ENCODE measurements at places on chromosomes 2 and 18.

DNA sequence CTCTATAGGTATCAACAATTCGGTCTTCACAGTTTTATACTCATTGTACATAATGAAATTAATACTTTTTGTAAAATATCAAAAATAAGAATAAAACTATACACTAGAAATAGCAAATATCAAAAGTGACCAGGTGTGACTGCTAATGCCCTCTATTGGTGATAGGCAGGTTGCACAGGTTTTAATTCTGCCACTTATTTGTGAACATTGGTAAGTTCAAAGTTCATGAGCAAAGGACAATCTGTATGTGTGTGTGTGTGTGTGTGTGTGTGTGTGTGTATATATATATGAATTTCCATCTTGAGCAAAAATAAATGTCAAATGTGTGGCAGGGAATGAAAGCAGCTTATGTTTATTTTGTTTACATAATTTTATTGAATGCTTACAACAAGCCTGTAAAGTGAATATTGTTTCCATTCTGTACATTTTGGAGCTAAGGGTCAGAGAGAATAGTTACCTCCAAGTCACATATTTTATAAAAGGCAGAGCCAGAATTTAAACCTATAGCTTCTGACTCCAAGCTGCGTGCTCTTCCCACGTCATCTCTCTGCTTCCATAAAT, 537.4 kb downstream of the CPS1 start:
- no peak for DNase-seq

GRCh38 chr2:40072442-40073232, 293.6 kb upstream of the THUMPD2 start:
- no peak for DNase-seq

- DNase-seq = no peak
Observed at GRCh38 chr2:237091779-237092436, 6.2 kb downstream of the COPS8 start.

- no peak for DNase-seq
Observed at GRCh38 chr2:193377789-193378188, 1183.1 kb upstream of the TMEFF2 start.

DNA sequence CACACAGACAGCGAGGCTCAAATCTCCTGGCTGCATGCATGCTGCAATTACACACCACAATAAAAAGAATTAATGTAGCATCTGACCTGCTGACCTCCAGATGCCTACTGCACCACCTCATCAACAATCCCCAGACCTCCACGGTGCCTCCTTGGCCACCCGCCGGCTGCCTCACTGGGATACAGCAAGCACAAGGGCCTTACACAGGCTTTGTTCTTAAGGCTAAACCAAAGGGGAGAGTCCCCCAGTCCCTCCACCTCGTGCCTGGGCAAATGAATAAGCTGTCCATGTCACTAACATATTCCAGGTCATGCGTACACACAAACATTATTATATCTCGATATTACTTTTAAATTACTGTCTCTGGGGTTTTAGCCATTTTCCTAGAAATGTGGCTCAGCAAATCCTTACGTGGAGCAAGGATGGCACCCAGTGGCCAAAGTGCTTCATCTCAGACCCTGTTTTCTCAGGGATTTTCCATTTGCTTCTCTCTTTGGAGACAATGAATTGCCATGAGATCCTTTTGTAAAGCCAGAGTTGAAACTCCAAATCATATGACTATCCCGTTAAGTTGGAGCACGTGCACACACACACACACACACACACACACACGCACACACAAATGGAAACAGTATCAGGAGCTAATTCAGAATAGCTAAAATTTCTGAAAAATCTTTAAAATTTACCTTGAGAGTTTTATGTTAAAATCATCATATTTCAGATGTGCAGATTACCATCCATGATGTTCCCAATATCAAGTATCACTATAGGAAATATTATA, 313.8 kb downstream of the PDE11A start:
- no peak for DNase-seq

- DNase-seq = no peak
Observed at GRCh38 chr2:162926501-162926900, 87.9 kb upstream of the KCNH7 start.

- DNase-seq = no peak
Observed at GRCh38 chr2:134144081-134144596, 109.7 kb upstream of the MGAT5 start.

GRCh38 chr2:176130957-176131847, 1.7 kb downstream of the HOXD8 start:
- DNase-seq = no peak

DNA sequence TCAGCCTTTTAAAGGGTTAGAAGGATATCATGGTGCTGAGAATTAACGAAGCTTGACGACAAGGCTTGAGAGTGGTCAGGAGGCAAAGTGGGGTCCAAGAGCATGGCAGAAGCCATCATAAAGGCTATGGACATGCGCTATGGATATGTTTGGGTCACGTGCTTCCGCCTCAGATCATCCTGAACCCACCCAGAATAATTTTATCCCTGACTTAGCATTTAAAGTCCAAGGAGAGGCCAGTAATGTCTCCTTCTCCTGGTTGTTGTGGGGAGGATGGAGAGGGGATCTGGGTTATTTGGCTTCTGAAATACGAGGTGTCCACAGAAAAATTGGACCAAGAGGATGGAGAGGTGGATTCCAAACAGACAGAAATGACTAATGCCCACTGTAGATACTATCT, 38.8 kb upstream of the RBMS1 start:
- no peak for DNase-seq

GRCh38 chr2:96111823-96112500, 4.4 kb downstream of the ADRA2B start:
- no peak for DNase-seq

- no peak for DNase-seq
Observed at GRCh38 chr18:76392349-76392748, 102.7 kb downstream of the ZNF516 start.

DNA sequence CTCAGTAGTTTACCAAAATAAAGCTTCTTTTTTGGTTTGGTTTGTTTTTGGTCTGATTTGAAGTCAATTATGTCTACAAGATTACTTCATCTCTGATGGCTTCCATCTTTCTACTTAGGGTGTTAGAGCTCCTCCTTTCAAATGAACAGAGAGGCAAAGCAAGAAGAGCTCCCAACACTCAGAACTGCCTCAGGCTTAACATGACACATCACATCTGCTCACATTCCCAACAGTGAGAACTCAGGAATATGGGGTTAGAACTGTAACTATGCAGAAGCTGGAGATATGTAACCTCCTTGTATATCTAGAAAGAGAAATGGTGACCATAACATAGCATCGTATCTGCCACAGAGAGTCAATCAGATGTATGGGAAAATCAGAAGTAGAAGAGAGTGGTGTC, 11.4 kb upstream of the LRATD1 start:
- DNase-seq = no peak

GRCh38 chr18:7904529-7904928, 337.4 kb downstream of the PTPRM start:
- DNase-seq = no peak

GRCh38 chr2:113173542-113174375, at the start of gene PSD4:
Gene PSD4, plus strand, starts transcription at chr2:113173971. Its CDS starts 8,486 bp downstream, at chr2:113182457.
- DNase-seq = peak; percentile 79

- DNase-seq = no peak
Observed at GRCh38 chr18:21826196-21826595, 85.6 kb downstream of the MIB1 start.

GRCh38 chr18:43751203-43751602, 473.9 kb upstream of the SYT4 start:
- DNase-seq = no peak

GRCh38 chr18:25235401-25236042, 116.4 kb downstream of the ZNF521 start:
- DNase-seq = no peak
